Activated CD8-positive, alpha-beta memory T cell treated with anti-CD3 and anti-CD28 coated beads for 1 hour (primary cell): ENCODE measurements at places on chromosomes 11 and 22.

DNA sequence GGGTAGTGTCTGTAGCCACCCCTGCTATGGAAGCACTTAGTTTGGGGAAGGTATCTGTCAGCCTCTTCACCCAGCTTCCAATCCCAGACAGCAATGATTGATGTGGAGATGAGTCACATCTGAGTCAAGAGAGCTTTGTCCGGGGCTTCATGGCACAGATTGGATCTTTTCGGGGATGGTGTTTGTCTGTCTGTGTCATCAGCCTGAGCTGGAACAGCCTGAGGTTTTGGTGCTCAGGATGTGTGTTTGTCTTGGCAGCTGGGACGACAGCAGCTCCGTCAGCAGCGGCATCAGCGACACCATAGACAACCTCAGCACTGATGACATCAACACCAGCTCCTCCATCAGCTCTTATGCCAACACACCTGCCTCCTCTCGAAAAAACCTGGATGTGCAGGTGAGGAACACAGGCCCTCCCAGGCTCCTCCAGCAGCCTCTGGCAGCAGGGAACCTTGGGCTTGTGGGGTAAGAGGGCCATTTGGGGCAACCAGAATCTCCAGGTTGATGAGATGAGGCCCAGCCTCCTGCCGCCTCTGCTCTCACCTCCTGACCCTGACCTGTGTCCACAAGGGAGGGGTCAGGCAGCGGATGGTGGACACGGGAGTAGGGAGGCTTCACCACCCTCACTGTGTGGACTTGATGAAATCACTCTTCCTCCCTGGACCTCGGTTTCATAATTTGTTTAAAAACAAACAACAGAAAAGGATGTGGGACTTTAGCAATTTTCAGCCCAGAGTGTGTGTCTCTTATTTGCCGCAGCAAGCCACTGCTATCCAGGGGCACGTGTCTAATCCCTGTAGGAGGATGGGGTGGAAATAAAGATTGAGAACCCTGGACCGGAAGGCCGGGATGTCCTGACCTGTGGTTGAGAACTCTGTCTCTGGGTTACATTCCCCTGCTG, 124.3 kb downstream of the DBX1 start:
- no peak for DNase-seq

DNA sequence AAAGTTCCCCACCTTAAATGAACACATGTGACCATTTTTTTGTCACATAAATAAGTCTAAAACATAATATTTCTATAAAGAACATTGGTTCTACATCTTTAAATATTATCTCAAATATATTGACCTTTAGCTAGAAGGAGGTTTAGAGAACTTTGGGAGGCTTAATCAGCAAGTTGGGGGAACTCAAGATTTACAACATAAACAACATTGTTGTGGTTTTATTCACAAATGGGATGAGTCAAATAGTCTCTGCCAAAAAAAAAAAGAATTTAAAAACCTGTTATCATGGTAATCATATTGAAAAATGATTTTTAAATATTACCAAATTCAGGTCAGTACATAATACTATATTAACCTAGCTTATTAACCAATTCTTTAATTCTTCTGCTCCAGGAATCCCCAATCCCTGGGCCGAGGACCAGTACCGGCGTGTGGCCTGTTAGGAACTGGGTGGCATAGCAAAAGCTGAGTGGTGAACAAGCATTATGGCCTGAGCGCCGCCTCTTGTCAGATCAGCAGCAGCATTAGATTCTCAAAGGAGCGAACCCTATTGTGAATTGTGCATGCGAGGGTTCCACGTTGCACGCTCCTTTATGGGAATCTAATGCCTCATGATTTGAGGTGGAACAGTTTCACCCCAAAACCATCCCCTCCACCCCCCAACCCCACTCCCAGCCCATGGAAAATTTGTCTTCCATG, 98.2 kb downstream of the RDX start:
- no peak for DNase-seq

- DNase-seq = peak; percentile 42
These were observed 38.5 kb upstream of the CYP2D6 start for GRCh38 chr22:42169055-42169469.

GRCh38 chr11:119336744-119337469, 2.6 kb downstream of the RNF26 start:
- no peak for DNase-seq

- no peak for DNase-seq
These were observed 116.6 kb upstream of the TOP3B start for GRCh38 chr22:22099194-22099486.

DNA sequence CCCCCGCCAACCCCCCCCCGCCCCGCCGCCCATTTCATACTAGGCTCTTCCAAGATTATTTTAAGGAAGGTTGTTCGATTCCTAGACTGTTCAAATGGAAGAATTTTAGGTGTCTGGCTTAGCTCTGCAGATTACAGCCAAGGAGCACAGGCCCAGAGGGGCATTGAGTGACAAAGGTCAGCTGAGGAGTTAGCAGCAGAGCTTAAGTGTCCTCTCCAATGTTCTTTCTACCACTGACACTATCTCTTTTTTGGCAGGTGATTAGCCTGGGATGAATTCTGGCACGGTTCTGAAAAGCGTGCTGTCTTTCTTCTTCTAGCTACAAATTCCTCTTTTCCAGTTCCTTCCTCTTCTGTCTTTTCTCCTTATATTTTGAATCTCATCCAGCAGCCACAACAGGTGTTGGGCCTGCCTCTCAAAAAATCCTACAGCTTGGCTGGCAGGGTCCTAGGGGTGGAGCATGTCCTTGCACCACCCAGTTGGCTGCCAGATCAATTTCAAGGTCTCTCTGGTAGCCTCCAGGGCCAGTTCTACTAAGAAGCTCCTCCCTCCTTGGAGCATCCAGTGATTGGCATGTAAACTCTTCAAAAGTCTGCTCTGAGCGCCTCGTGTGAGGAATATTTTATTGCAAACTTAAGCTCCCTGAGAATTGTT, 23.0 kb downstream of the KCNE3 start:
- no peak for DNase-seq

DNA sequence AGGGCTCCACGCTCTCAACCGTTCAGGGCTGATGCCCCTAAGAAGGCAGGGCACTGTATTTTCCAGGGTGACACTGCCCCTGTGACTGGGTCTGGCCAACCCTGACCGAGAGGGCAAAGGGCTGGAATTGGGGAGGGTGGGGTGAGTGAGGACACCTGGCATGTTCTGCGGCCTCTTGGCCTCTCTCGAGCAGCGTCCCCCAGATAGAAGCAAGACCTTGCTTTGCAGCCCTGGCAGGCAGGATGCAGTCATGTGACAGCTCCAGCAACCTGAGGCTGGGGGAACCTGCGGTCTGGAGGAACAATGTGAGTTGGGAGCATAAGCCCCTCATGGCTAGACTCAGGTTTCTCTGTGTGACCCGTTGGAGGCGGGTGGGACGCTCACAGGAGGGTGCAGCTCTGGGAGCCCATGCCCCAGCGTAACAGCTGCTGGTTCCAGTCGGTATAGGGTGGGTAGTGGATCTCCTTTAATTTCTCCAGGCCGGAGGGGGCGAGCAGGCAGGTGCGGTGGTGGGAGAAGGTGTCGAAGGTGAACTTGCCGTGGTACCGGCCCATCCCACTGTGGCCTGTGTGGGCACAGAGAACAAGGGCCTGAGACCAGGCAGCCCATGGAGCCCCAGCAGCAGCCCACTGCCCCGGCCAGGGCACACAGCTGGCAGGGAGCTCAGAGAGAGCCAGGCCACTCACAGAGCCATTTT, 11.4 kb downstream of the ALDH3B2 start:
- DNase-seq = no peak

DNA sequence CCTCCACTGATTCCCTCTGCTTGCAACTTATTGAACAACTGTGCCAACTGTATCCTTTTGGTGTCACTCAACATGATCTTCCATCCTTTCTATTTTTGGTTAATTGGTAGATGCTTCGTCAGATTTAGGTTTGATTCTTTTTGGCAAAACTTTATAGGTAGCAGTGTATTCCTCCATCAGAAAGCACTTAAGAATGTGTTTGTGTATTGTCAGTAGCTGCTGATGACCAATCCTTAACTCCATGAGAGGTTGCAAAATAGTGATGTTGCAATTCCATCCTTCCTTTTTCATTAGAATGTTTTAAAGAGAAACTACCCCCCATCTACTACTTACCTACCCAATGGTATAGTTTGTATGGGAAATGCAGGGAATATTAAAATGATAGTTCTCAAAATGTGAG, 22.1 kb downstream of the FAM76B start:
- no peak for DNase-seq

- DNase-seq = peak; percentile 57
These were observed at the start of gene SLC29A2 for GRCh38 chr11:66371627-66372415. Gene SLC29A2, minus strand, starts transcription at chr11:66371760. Its CDS starts 169 bp downstream, at chr11:66371591.

DNA sequence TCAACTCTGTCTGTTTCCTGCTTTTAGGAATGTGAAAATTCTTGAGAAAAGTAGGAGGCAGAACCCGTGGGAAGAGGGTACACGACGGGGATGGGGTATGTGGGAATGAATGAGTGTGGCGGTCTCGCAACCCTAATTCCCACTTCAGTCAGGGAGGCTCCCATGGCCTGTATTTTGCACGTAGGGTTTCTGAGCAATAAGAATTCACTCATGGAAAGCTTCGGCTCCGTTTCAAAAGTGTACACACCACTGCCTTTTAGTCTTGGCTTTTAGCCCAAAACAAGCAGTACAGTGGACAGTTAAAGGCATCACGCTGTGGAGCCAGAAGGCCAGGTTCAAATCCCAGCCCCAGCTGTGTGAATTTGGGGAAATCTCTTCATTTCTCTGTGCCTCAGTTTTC, 116.7 kb downstream of the MN1 start:
- no peak for DNase-seq
